Stimulated activated CD4-positive, alpha-beta T cell treated with anti-CD3 and anti-CD28 coated beads, Interleukin-15, amount 100 ng/mL, for 1 hour (primary cell): ENCODE measurements at places on chromosomes 7 and 10.

GRCh38 chr7:102412548-102412947 is 16.4 kb downstream of the PRKRIP1 start:
- no peak for DNase-seq

DNA sequence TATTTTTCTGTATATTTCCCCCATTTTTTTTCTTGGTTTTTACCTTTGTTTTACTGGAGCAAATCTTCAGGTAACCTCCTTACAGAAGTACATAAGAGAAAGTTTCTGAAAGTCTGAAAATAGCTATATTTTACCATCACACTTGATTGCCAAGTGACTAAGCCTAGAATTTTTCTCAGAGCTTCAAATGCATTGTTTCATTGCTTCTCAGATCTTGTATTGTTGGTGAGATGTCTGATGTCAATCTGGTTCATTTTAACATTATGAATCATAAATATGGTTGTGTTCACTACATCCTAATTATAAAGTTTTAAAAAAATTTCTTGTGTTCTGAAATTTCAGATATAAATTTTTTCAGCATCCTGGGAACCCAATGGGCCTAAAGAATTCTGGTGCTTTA is 228.2 kb downstream of the AHR start:
- no peak for DNase-seq

DNA sequence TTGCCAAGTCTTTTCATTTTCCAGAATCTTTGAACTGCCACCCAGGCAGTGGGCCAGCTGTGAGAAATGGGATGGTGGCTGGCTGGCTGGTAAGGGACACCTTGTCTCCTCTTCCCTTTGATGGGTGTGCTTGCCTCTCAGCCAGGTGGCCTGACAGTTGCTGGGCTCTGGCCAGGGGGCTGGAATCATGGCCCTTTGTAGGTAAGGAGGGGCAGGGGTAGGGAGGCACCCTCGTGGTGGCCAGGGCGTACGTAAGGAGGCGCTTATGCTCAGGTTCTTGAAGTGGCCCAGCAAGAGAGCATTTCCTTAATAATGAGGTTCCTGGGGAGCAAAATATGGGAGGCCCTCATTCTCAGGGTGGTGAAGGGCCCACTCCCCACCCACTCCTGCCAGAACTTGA is 33.0 kb upstream of the GOLGA7B start:
- DNase-seq, result no peak

- no peak for DNase-seq
Observed at GRCh38 chr10:68897336-68897741, 3.8 kb upstream of the DDX50 start.

DNA sequence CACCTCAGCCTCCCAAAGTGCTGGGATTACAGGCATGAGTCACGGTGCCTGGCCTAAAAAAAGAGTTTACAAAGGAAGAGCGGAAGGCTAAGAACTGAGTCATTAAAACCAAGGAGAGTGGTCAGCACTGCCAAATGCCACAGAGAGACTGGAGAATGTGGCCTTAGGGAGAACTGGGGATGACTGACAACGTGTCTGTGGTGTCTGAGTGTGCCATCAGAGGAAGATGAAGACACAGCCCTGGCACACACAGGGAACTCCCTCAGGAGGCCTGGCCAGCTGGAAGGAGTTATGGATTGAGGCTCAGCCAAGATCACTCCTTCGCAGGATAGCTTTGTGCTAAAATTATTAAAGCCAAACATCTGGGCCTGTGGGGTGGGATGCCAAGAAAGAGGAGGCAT is 3.9 kb upstream of the INA start:
- DNase-seq, result no peak

DNA sequence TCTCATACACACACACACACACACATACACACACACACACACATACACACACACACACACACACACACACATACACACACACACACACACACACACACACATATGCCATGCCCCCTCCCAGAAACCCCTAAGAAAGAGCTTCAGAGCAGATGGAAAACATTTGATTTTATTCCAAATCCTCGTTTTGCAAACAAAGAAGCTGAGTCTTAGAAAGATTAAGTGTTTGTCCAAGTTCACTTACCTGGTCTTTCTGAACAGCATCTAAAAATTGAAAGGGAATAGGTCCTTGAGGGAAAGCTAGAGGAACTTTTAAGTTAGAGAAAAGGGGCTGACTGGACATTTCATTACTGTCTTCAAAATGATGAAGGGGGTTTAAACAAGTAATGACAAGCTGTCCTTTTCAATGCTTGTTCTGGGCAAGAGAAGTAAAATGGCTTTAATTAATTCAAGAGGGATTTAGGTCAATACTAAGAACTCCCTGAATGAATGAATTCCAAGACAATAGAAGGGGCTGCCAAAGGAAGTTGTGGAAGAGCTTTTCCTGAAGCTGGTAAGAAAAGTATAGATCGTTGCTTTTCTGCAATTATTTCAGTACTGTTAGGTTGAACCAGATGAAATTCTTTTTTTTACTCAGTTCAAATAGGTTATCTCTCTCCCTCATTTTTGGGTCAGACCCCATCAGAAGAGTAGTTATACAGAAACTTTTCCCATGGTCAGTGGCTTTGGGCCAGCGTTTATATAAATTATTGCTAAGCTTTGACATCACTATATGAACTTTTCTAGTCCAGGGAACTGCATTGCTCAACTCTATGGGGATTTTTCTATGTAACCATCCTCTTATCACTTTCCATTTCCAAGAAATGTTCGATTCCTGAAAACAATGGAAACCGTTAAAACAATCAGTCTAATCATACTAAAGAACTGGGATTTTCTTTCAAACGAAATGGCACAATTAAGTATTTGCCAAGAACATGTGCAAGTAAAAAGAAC is 261.4 kb downstream of the MTERF1 start:
- DNase-seq, result no peak

DNA sequence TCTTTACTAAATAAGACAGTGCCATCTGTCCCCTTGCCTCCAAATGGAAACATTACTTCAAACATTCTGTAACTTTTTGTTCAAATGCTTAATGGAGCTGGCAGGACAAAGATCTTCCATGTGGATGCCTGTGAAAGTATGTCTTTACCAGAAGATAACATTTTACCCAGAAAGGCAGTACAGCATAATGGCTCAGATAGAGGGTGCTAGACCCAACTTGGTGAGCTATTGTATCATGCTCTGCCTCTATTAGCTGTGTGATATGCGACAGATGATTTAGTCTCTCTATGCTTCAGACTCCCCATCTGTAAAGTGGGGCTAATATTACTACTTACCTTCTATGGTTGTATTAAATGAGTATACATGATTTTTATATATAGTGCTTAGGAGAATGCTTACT is 8.8 kb upstream of the SMKR1 start:
- DNase-seq, result no peak

DNA sequence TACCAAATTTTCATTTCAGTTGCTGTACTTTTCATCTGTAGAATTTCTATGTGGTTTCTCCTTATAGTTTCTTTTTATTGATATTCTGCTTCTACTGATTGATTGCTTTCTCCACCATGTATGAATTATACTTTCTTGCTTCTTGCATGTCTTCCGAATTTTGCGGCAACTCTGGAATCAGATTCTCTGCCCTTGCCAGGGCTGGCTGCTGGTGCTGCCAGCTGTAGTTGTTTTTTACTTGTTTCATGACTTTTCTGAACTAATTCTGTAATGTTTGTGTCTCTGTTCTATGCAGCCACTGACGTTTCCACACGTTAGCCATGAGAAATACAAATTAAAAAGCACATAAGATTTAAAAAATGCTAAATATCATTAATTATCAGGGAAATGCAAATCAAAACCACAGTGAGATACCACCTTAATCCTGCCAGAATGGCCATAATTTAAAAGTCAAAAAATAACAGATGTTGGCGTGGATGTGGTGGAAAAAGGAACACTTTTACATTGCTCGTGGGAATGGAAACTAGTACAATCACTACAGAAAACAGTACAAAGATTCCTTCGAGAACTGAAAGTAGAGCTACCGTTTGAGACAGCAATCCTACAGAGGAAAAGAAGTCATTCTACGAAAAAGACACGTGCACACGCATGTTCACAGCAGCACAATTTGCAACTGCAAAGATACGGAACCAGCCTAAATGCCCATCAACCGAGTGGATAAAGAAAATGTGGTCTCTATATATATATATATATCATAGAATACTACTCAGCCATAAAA is 51.5 kb downstream of the MAD1L1 start:
- no peak for DNase-seq

DNA sequence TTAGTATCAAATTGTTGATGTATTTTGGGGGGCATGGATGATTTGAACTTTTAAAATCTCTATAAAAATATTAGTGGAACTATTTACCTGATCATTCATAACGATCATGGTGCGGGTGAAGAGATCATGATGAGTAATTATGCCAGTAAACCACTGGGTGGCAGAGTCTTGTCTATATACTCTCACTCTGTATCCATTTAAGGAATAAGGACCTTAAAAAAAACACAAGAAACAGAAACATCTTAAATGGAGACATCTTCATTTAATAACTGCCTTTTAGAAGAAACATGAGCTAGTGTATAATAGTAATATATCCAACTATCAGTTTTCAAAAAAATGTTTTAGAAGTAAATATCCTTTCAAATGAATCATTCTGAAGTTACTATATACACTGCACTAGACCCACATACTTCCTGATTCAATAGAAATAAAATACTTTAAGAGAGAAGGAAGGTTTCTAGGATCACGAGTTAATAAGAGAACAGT is 84.0 kb downstream of the NRBF2 start:
- no peak for DNase-seq

GRCh38 chr10:126049759-126050700 is 153.7 kb downstream of the FANK1 start:
- no peak for DNase-seq
